ENCODE measurements at places on chromosomes 2 and 18.

DNA sequence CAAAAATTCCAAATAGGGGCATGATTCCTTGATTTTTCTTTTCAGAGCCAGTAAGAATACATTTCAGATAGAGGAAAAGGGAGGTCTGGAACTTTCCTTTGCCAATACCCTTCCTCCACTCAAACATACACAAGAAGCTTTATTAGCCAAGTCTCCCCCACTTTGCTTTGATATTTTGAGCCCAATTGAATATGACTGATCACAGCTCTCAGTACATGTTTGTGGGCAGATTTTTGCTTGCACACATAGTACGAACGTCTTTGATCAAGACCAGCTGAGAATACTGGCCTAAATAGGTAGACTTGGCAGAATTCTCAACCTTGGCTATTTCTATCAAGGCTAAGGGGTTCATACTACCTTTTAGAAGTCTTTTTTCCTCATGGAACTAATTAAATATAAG is 148.8 kb upstream of the PGAP1 start:
- no peak for DNase-seq

DNA sequence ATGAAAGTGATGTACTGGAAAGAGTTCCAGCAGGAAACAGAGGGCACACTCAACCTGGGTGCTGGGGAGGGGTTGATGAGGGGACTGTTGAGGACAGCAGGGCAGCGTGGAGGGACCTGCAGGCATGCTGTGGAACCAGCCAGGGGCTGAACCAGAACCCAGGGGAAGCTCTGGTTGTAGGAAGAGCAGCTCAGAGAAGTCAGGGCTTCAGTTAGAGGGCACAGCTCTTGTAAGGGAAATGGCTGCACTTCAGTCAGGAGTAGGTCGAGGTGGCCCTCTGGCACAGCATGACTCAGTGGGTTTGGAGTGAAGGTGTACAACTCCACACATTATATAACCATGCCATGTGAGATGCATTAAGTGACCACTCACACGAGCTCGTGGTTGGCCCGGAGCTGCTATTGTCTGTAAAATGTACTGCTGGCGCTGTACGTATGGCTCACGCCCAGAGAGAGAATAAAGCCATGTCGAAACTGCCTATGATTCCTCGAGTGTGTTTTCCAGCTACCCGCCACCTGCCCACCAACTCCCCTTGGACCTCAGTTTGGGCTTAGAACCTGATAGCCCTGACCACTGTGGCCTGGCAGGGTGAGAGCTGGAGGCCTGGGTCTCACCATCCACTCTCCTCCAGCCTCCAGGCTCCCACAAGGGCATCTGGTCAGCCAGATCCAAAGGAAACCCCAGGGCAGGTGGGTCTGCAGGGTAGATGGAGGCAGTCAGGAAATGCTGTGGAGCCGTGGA is 136.5 kb upstream of the HS6ST1 start:
- DNase-seq: peak; percentile 36

DNA sequence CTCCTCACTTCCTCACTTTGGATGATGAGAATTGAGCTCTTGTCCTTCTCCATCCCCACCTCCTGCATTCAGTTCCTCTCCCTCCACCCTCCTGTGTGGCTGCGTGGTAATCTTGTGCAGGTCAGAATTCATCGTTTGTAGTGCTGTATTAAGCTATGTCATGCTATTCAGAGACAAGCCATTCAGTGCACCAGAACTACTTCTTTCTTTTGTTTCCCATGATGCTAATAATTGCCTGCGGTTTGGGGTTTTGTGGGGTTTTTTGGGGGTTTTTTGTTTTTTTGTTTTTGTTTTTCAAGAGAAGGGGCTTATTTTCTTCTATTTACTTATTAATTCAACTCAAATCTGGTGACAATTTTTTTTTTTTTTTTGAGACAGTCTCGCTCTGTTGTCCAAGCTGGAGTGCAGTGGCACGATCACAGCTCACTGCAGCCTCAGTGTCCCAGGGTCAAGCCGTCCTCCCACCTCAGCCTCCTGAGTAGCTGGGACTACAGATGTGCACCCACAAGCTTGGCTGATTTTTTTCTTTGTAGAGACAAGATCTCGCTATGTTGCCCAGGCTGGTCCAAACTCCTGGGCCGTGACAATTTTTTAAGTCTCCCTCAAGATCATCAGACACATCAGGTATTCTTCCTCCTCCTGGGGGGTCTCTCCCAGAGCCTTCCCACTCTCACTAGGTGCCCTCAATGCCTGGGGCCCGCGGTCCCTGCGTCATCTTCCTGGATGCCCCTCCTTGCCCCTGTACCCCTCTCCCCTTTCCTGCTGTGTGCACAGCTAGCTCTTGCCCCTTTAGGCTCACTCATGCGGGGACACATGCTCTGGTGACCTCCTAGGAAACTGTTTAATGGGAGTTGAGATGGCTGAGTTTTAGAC is 37.8 kb downstream of the MAL start:
- no peak for DNase-seq

- DNase-seq: no peak
Measured at GRCh38 chr2:220394433-220394832, 767.0 kb downstream of the SLC4A3 start.

- DNase-seq: no peak
Measured at GRCh38 chr2:221267773-221268425, 304.2 kb downstream of the EPHA4 start.

All from Peyer's patch (tissue), 4 donors.